Activated CD8-positive, alpha-beta memory T cell treated with anti-CD3 and anti-CD28 coated beads for 1 hour (primary cell): ENCODE measurements at places on chromosomes 6 and 20.

DNA sequence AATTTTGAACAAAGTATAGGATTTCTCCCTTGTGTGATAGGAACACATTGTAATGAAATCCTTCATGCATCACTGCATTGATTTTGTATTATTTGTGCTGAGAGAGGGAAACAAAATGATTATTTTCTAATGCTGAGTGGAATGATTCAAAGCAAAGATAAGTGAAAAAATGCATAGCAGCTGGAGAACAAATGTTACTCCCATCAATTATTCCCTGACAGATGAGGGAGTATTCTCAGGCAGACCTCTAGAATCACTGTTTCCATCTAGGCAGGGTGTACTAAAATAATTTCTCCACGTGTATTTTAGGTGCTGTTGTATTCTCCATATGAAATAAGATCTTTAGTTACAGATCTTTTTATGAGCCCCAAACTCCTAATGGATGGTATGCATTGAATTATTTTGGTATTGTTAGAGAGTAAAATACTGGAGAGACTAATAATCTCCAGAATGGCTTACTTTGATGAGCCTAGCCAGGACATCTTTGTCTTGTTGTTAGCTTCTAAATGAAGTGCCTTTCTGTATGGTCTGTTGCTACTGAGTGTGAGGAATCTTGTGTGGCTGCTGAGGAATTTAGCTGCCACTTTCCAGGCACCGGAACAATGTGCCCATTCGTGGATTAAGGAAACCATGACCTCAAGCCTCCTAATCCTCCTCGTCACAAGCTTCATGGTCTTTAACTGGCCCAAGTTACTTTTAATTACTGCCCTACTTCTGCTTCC lies 39.6 kb downstream of the RNF217 start:
- no peak for DNase-seq

DNA sequence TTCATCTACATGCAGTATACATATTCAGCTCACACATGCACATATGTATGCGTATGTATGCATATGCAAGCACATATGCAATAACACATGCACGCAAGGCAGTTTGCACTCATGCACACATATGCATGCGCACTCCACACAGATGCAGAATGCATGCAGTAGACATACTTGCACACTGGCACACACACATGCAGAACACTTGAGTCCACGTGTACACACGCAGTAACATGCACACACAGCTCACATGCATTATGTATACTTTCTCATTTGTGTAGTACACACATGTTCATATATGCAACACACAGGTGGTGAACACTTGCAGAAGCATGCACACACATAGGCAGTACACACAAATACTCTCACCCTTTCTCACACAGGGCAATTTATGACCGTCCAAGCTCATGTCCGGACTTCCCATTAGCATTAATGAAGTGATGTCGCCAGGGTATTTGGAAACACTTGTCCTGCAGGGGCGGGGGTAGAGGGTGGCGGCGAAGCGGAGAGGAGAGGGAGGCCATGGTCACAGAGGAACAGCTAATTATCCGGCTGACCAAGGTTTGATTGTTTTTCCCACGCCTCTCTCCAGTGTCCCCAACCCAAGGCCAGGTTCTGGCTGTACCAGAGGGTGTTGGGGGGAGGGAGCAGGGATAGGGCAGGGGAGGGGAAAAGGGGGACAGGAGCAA lies 91.3 kb downstream of the VEGFA start:
- DNase-seq: no peak

DNA sequence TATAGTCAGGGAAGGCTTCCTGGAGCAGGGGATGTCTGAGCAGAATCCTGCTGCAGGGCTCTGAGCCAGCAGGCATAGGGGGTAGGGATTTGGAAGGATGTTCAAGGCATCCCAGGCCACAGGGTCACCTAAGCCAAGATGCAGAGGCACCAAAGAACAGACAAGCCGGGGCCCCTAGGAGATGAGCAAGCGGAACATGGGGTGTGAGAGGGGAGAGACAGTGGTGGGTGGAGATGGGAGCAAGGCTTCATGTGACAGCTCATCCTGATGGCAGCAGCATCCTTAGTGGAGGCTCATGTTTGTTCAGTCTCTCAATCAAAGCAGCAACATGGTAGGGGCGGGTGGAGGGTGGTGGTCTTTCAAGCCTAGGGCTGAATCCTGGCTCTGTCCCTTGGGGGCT lies 29.8 kb upstream of the TCP11 start:
- no peak for DNase-seq

- DNase-seq: no peak
Observed at GRCh38 chr6:1263039-1263849, 48.7 kb upstream of the FOXQ1 start.

- no peak for DNase-seq
Observed at GRCh38 chr6:40743226-40743625, 156.1 kb upstream of the LRFN2 start.

GRCh38 chr20:47984437-47984836 lies 199.2 kb upstream of the SULF2 start:
- DNase-seq: no peak

DNA sequence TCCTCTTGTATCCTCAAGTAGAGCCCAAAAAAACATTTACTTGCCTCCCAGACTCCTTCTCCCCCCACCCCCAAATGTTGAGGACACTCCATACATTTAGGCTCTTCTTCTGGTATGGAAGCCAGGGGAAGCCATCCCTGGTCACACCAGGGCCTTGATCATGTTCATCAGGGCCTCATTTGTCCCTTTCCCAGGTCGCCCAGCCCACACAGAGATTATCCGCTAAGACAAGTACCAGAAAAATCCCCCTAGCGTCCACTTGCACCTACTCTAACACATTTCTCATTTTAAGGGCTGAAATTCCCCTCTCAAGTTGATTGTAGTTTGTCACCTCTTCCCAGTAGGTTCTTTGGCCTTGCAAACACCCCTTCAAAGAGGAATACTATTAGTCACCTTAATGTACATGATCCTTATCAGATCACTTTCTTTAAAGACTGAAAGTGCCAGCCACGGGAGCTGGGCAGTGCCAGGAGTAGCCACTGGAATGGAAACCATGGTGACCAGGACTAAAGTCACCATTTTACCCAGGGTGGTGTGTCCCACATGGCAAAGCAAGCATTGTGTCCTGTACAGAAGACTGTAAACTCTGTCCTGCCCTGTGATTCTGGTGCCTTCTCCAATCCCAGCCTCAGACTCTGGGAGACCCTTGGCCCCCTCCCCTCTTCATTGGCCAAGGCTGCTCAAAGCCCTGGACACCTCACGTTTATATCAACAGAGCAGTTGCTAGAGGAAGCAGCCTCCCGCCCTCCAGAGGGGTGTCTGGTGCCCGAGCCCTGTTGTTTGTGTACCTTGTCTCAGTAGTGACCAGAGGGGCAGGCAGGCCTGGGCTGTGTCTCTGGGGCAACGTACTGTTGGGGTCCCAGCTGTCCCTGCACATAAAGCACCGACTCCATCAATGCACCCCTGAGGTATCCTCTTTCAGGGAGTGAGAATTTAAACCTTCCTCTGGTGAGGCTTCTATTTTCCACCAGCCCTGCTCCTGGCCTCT lies 5.0 kb upstream of the APOBEC2 start:
- DNase-seq: no peak

- no peak for DNase-seq
Observed at GRCh38 chr6:36576578-36576977, 17.6 kb upstream of the SRSF3 start.

DNA sequence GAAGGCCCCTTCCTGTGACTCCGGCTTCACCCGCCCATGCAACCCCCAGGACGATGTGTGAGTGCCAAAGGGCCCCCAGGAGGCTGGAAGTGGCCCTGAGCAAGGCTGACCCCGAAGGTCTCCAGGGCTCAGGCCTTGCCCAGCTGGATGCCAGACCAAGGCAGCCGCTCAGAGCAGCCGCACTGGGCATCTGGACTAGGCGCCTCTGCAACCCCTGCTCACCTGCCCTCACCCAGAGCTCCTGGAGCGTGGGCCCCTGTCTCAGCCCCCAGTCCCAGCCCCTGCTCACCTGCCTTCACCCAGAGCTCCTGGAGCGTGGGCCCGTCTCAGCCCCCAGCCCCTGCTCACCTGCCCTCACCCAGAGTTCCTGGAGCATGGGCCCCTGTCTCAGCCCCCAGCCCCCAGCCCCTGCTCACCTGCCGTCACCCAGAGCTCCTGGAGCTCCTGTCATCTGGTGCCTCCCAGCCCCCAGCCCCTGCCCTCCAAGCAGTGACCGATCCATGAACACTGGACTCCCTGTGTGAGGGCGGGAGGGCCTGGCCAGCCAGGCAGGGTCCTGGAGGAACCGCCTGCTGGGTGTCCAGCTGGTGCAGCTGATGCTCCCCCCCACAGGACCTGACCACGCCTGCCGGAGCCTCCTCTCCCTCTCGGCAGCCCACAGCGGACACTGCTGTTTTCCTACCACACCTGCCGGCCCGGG lies 1.1 kb downstream of the SRMS start:
- no peak for DNase-seq

- DNase-seq: no peak
Observed at GRCh38 chr6:24743265-24743943, 24.4 kb upstream of the C6orf62 start.

GRCh38 chr6:82507112-82507511 lies 143.5 kb downstream of the TPBG start:
- DNase-seq: no peak

- no peak for DNase-seq
Observed at GRCh38 chr6:20909621-20910020, 375.4 kb downstream of the CDKAL1 start.
